ENCODE measurements at places on chromosomes 5 and 9.

DNA sequence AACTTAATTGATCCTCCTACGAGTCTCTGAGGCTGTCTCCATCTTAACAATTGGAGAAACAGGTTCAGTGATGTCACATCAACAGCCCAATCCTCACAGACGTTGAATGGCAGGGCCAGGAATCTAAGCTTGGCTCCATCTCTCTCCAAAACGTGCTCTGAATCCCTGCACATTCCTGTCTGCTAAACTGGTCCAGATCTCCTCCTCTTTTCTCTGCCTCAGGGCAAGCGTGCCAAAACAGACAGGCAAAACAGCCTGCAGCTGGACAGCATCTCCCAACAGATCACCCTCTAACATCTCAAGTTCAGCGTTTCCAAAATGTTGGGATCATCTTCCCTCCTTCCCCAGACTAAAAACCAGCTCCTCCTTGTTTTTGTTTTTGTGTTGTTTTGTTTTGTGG, 6.6 kb downstream of the FBP1 start:
- no peak for DNase-seq

GRCh38 chr5:39260095-39260494, 40.7 kb upstream of the FYB1 start:
- DNase-seq = no peak

- no peak for DNase-seq
Measured at GRCh38 chr5:172565455-172565854, 75.6 kb upstream of the NEURL1B start.

GRCh38 chr5:35954175-35954574, 15.8 kb upstream of the CAPSL start:
- no peak for DNase-seq

DNA sequence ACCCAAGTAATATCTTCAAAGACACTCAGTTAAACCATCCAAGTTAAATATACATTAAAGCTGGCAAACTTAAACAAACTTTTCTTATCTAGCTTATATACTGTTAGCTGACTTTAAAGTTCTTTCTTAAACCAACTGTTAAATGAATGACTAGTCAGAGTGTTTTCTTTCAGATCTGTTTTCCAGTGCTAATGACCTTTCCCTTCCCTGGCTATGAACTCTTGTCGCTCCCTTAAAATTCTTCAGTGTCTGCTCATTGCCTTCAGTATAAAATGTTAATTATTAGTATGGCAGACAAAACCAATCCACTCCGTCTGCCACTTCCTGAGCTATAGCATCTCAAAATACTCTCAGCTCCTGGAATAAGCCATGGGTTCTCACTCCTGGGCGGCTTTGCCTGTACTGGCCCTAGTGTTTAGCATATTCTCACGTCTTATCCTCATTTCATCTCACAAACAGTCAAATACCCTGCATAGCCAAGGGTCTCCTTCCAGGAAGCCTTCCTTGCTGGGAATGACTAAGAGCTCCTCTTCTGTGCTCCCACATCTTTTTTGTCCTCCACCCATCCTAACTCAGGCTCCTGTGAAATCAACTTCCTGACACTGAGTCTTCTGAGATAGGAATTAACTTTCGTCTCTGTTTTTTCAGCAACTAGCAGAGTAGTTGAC, 87.7 kb downstream of the VCAN start:
- DNase-seq = no peak

GRCh38 chr9:76704593-76705204, 59.5 kb upstream of the PCA3 start:
- DNase-seq = no peak

DNA sequence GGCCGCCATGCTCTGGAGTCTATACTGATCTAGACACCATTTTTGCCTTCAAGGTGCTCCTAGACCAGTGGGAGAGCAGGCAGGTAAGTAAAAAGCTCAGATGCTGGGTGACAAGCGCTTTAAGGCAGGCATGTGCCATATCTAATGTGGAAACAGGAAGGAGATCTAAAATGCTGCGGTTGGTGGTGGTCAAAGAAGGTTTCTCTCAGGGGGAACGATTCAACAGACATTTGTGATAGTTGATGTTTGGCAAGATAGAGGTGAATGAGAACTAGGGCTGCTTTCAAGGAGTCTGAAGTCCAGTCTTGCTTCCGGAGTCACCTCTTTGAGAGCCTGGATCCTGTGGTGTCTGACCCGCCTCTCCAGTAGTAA, 146.2 kb upstream of the KLF4 start:
- DNase-seq = no peak

GRCh38 chr9:10000669-10001068, 612.1 kb downstream of the PTPRD start:
- DNase-seq = no peak

DNA sequence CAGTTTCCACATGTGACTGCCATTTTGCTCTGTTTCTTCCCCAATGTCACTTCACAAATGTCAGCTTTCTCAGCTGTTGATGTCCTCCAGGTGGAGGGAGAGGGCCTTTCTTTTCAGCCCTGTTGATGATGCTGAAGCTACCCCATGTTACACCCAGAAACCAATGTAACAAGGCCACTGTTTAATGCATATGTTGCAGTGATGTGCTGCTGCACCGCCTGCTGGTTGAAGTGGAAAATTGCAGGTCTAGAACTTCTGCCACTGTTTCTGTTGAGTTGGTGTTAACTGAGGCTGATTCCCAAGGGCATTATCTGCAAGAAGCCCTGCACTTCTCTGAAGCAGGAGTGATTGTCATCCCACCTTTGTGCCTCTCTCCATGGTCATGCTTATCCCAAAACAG, 428.4 kb downstream of the KDM4C start:
- DNase-seq = no peak

DNA sequence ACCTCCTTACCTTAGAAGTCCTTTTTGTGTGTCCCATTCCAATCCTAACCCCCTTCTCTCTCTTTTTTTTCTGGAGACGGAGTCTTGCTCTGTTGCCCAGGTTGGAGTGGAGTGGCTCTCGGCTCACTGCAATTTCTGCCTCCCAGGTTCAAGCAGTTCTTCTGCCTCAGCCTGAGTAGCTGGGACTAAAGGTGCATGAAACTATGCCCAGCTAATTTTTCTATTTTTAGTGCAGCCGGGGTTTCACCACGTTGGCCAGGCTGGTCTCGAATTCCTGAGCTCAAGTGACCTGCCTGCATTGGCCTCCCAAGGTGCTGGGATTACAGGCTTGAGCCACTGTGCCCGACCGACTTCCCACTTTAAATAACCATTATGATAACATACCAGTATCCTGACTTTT, 17.5 kb downstream of the TMEM38B start:
- no peak for DNase-seq

- DNase-seq = no peak
Measured at GRCh38 chr9:82134010-82134409, 145.4 kb downstream of the SPATA31D1 start.

DNA sequence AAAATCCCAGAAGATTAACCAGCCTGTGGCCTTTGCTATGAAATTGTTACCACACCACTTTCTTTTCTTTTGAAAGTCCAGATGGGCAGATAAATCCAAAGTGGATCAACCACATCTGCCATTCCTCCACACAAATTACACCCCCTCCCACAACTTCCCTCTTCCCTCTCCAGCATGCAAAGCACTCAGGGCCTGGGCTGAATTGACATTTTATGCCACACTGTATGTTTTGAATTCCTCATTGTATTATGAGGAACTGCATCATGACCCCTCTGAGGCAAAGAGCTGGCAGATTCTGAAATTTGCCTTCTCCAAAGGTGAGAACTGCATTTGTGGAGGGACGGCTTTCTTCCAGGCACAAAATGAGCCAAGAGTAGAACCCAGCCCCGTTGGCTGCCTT, 589.2 kb upstream of the KLF4 start:
- DNase-seq = no peak
